ENCODE measurements at places on chromosomes 11 and 22. TPM values are rescaled to one million over a fixed set of nuclear protein-coding genes. Genes with fewer than 3 reads are reported as not detected.
A peak's percentile ranks its signal among the peaks of the same experiment; 100 is the strongest.

The LARGE2 gene
- 93.1 TPM for total RNA-seq

The FGF19 gene
- not detected for total RNA-seq

The SHISAL1 gene
- not detected for total RNA-seq

The SCUBE2 gene
- total RNA-seq, result not detected

The BEST1 gene
- 0.78 TPM for total RNA-seq

The NAALAD2 gene
- total RNA-seq, result not detected

The OR8D1 gene
- total RNA-seq, result not detected

The RAG1 gene
- total RNA-seq, result 0.37 TPM

The KIF18A gene
- total RNA-seq, result 4.1 TPM

The POU2AF2 gene
- not detected for total RNA-seq

The AQP11 gene
- total RNA-seq, result 0.49 TPM

DNA sequence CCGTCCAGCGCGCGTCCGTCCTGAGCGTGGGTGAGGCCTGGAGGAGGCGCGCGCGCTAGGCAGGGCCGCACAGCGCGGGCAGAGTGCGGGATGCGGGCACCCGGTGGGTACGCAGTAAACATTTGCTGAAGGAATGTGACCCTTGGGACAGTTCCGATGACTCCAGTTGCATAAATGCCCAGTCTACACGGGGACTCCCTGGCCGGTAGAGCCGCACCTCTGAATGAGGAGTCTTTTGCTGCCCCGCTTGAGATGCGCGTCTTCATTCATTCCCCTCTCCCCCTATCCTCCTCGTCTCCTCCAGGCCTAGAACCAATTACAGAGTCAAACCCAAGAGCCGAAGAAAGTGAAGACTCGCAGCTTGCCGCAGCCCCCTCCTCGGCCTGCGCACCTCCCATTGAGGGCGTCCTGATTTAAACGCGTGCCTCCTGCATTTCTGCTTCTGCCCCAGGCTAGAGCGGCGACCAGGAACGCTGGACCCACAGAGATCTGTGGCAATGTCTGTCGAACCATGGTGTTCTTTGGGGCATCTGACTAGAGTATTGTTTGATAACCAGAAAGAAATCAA lies 729 bp upstream of the CHKB start:
- DNase-seq, result no peak
- H3K4me3 ChIP-seq, result peak overlapping the region; percentile 91
- peaks cover 17% of the 10 kb centered on the region for H3K36me3 ChIP-seq
- H3K4me1 ChIP-seq, result peaks cover 18% of the 10 kb centered on the region

DNA sequence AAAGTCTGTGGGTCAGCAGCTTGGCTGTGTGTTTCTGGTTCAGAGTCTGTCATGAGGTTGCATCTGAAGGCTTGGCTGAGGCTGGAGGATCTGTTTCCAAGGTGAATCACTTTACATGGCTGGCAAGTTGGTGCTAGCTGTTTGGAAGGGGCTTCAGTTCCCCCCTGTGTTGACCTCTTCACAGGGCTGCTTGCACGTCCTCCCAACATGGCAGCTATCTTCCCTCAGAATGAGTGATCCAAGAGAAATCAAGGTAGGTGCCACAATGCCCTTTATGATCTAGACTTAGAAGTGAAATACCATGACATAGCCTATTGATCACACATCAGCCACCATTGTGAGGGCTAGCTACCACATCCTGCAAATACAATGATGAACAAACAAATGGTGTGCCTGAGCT lies 9.9 kb downstream of the APOA4 start:
- no peaks in the 10 kb centered on the region for H3K4me1 ChIP-seq
- DNase-seq, result no peak
- no peaks in the 10 kb centered on the region for H3K36me3 ChIP-seq
- peaks cover 3% of the 10 kb centered on the region for H3K27me3 ChIP-seq
- H3K4me3 ChIP-seq, result no peak overlapping the region
- H3K27ac ChIP-seq, result no peak overlapping the region

DNA sequence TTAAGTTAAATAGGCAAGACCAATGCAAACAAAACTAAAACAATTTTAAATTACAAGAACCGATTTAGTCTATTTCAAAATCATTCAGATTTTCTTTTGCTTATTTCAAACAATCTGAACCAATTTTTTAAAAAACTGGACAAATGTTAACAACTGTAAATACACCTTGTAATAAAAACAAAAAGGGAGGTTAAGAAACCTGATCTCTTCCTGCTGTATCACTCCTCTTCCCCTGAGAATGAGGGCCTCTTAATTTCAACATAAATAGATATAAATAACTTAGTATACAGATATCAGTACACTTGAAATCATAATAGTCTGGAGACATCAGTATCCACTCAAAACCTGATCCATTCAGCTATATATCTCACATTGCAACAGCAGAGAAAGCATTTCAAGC lies 346.6 kb downstream of the TTC28 start:
- no peak overlapping the region for H3K4me3 ChIP-seq
- H3K27ac ChIP-seq, result no peak overlapping the region
- no peaks in the 10 kb centered on the region for H3K36me3 ChIP-seq
- no peaks in the 10 kb centered on the region for H3K4me1 ChIP-seq

DNA sequence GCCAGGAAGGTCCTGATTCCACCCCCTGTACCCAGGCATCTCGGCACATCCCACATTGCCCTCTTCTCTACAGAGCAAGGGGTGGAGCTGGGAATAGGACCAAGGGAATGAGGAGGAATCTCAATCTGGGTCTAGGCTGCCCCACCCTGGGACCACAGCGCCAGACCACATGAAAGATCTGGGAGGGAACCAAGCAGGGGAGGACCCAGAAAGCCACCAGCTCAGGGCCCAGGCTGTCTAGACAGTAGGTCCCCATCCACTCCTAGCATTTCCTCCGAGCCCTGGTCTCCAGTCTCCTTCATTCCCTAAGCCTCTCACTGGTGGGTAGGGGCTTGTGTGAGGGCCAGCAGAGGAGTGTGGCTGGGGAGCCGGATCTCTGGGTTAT lies 11.6 kb downstream of the PHLDB1 start:
- peaks cover under 1% of the 10 kb centered on the region for H3K27me3 ChIP-seq
- no peak overlapping the region for H3K4me3 ChIP-seq
- DNase-seq, result no peak
- H3K36me3 ChIP-seq, result no peaks in the 10 kb centered on the region
- peaks cover 12% of the 10 kb centered on the region for H3K4me1 ChIP-seq
- H3K27ac ChIP-seq, result no peak overlapping the region

DNA sequence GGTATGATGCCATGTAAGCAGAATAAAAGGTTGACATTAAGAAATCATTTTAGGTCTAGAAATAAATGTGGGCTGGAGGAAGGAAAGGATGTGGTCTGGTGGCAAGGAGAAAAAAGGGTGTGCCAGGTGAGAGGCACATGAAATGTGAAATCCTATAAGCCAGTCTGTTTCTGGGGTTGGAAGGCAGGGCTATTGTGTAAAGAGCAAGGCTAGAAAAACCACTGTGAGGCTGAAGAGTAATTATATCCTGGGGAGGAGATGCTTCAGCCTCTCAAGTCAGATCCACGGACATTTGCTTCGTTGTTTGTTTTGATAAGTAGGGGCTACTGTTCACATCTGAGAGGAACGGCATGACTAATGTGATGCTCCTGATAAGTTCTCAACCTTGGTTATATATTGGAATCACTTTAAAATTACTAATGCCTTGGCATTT lies 77.5 kb upstream of the CTSC start:
- no peak for DNase-seq
- H3K4me3 ChIP-seq, result no peak overlapping the region
- no peaks in the 10 kb centered on the region for H3K27me3 ChIP-seq
- H3K36me3 ChIP-seq, result no peaks in the 10 kb centered on the region
- H3K4me1 ChIP-seq, result peaks cover 4% of the 10 kb centered on the region

DNA sequence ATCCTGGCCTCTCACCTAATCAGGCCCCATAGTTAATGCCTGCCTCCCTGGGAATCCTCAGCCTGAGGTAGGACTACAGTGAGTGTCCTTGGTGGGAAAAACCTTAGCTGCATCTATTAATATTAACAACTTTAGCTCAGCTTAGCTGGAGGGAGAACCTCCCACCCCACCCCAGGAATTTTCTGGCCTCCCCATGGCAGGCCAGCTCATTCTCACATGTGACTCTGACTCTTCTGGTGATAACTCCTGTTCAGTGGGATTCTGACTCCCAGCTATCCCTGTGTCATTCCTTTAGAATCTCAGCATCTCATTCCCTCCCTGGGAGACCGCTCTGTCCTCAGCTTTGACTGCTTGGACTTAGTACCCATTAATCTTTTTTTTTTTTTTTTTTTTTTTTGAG lies 14.5 kb downstream of the ART5 start:
- H3K36me3 ChIP-seq, result no peaks in the 10 kb centered on the region
- H3K4me1 ChIP-seq, result no peaks in the 10 kb centered on the region
- H3K4me3 ChIP-seq, result no peak overlapping the region
- DNase-seq, result no peak
- no peaks in the 10 kb centered on the region for H3K27me3 ChIP-seq
- no peak overlapping the region for H3K27ac ChIP-seq

- no peak overlapping the region for H3K27ac ChIP-seq
- no peak overlapping the region for H3K4me3 ChIP-seq
- H3K36me3 ChIP-seq, result no peaks in the 10 kb centered on the region
- H3K27me3 ChIP-seq, result no peaks in the 10 kb centered on the region
These were observed 108.2 kb downstream of the PAX6 start for GRCh38 chr11:31702966-31703365.

DNA sequence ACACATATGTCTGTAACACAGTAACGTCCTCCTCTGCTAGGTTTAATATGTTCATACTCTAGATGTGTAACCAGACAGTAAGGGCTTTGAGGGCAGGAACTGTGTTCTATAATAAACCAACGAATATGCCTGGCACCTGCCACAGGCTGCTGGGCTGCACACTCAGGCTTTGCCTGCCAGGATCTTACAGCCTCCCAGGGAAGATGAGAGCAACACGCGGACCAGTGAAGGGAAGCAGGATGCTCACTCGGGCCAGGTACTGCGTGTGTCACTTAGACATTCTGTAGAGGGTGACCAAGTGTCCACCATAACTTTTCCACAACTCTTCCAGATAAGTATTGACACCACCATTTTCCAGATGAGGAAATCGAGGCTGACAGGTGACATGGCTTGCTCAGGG lies 21.7 kb upstream of the BAIAP2L2 start:
- DNase-seq, result no peak
- H3K27ac ChIP-seq, result no peak overlapping the region
- no peak overlapping the region for H3K4me3 ChIP-seq
- no peaks in the 10 kb centered on the region for H3K36me3 ChIP-seq

- no peaks in the 10 kb centered on the region for H3K27me3 ChIP-seq
- no peaks in the 10 kb centered on the region for H3K36me3 ChIP-seq
- DNase-seq, result peak; percentile 32
- H3K4me1 ChIP-seq, result peaks cover 22% of the 10 kb centered on the region
- no peak overlapping the region for H3K27ac ChIP-seq
- no peak overlapping the region for H3K4me3 ChIP-seq
These were observed 31.6 kb upstream of the WNT11 start for GRCh38 chr11:76237914-76238313.

DNA sequence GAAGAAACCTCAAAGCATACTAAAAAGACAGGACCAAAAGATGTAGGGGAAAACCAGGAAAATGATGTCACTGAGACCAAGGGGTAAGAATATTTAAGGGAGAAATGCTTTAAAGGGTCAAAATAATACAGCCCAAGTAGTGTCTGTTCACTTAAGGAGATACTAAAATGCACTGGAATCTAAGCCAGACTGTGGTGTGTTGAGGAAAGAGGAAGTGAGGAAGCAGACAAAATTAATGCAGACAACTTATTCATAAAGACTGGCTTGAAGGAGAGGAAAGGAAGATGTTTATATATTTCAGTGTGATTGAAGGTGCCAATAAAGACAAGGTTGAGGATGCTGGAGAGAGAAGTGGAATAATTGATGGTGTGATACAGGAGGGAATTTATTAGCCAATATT lies 15.7 kb downstream of the ZNF215 start:
- H3K27me3 ChIP-seq, result no peaks in the 10 kb centered on the region
- DNase-seq, result no peak
- H3K4me3 ChIP-seq, result no peak overlapping the region
- no peak overlapping the region for H3K27ac ChIP-seq

GRCh38 chr22:22166941-22167713 lies 77.5 kb upstream of the VPREB1 start:
- no peaks in the 10 kb centered on the region for H3K27me3 ChIP-seq
- H3K27ac ChIP-seq, result peak overlapping the region; percentile 96
- DNase-seq, result peak; percentile 59
- peaks cover 92% of the 10 kb centered on the region for H3K4me1 ChIP-seq

DNA sequence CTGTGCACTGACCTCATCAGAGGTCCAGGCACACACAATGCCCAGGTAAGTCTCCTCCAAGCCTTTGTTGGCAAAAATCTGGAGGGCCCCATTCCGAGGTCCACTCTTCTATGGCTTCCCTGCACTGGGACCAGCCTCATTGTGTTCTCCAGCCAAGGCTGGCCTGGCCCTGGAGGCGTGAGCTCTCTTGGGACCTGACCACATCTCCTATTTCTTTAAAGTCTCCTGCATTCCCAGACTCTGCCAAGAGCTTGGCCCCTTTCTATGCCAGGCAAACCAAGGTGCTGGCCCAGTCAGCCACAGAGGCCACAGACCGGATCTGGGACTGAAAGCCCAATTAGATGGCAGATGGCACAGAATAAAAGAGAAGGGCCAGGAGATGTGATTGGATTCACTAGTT lies 55.1 kb downstream of the C11orf58 start:
- H3K4me1 ChIP-seq, result no peaks in the 10 kb centered on the region
- no peaks in the 10 kb centered on the region for H3K27me3 ChIP-seq
- no peaks in the 10 kb centered on the region for H3K36me3 ChIP-seq
- no peak overlapping the region for H3K4me3 ChIP-seq
- DNase-seq, result no peak
- no peak overlapping the region for H3K27ac ChIP-seq

DNA sequence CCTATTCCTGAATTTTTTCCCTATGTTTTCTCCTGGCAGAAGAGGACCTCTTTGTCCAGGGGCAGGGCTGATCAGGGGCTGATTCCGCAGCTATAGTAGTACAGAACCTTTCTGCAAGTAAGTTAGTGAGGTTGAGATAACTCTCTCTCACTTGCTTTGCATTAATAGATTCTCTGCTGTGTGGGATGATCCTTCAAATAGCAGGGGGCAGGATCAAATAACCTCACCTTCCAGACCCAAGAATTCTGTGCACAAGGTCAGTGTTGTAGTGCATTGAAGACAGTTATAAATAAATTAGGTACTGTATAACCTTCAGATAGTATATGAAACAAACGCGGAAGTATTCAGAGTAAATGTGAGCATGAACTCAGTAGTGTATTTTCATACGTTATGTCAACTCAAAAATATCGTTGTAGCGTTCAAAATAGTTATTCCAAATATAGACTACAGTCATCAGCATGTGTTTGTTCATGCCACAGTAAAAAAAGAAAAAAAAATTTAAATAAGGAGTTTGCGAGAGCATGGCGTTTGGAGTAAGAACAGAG lies 278 bp downstream of the MMP26 start:
- H3K4me3 ChIP-seq, result no peak overlapping the region
- no peaks in the 10 kb centered on the region for H3K4me1 ChIP-seq
- no peak overlapping the region for H3K27ac ChIP-seq
- no peaks in the 10 kb centered on the region for H3K27me3 ChIP-seq
- no peaks in the 10 kb centered on the region for H3K36me3 ChIP-seq
- DNase-seq, result no peak

GRCh38 chr11:34649597-34649996 lies 28.7 kb downstream of the EHF start:
- no peaks in the 10 kb centered on the region for H3K27me3 ChIP-seq
- no peak overlapping the region for H3K27ac ChIP-seq
- no peak overlapping the region for H3K4me3 ChIP-seq
- peaks cover 39% of the 10 kb centered on the region for H3K4me1 ChIP-seq

Measured in B cell (primary cell).